ENCODE measurements at places on chromosomes 1 and 21. TPM values are rescaled to one million over a fixed set of nuclear protein-coding genes. Genes with fewer than 3 reads are reported as not detected.
A peak's percentile ranks its signal among the peaks of the same experiment; 100 is the strongest.

DNA sequence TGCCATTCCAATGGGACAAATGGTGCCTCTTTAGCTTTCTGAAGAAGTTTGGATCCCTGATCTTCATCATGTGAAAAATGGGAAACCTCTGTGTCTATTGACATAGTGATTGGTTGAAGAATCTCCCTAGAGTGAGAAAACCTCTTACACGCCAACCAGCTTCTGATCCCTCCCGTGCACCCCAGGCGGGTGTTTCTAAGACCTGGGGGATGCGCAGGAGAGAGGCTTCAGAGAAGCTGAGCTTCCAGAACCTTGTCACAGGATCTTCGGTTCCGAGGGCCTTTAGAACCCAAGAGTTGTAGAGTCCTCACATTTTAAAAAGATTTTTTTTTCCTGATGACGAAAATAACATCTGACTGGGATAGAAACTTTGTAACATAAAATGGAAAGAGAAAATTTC is 11.3 kb downstream of the PODN start:
- DNase-seq: no peak

DNA sequence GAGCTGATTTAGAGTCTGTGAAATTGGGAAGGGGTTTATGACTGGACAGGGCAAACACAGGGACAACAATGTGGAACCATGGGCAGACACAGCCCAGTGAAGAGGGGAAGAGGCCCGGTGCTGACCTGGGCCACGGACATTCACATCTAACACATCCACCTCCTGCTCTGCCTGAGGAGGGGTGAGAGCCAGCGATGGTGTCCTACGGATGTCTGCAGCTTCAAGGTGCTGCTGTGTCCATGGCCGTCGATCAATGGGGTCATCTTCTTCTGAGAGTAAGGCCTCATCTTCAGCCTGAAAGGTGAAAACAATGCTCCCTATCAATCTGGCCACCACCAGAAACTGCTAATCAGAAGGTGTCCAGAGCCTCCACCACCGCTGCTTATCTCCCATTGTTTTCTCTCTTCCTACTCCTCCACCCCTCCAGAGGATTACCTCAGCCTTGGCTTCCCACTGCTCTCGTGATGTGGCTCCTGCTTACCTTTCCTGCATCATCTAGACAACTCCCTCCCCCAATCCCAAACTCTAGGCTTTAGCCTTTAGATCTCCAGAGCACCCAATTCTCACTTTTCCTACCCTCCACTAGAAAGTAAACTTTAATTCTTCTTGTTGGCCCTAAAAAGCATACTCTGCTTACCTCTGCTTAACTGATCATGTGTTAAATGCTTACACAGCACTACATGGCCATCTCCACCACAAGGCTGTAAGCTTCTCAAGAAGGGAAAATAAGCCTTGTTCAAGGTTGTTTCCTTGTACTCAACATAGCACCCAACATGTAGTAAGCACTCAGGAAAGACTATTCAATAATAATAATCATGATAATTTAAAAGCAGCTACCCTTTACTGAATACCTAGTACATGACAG is 24.0 kb upstream of the ADAM30 start:
- no peak for DNase-seq

DNA sequence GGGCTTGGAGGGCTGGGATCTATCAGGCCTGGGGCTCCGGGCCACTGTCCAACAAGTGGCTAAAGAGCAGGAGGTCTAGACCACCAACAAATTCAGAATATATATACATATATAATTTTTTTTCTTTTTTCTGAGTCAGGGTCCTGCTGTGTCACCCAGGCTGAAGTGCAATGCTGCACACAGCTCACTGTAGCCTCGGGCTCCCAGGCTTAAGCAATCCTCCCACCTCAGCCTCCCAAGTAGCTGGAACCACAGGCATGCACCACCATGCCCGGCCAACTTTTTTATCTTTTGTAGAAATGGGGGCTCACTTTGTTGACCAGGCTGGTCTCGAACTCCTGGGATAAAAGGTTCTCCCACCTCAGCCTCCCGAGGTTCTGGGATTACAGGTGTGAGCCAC is 6.8 kb upstream of the LAPTM5 start:
- DNase-seq: no peak

DNA sequence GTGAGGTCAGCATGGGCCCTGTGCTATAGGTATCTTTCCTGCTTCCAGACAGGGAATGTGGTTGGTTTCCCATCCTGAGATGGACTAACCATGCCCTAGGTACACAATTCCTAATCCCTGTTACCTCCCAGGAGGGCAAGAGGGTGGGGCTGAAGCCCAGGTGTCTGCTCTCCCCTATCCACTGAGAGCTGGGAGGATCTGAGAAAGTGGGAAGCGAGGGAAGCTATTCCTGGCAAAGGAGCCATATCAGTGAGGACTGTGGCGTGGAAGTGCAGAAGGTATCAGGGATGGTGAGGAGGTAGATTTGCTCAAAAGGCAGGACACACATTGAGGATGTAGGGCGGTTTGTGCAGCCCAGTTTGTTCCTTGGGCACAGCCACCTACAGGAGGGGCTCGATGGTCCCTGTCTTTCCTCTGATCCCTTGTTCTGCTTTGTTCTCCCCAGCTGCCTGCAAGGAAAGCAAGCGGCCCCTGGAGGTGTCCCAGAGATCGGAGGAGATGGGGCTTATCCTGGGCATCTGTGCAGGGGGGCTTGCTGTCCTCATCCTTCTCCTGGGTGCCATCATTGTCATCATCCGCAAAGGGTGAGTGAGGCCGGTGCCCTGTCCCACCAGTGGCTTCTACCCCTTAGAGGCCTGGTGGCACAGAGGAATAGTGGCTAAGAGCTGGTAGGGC is 48.1 kb downstream of the PTPRU start:
- DNase-seq: no peak

DNA sequence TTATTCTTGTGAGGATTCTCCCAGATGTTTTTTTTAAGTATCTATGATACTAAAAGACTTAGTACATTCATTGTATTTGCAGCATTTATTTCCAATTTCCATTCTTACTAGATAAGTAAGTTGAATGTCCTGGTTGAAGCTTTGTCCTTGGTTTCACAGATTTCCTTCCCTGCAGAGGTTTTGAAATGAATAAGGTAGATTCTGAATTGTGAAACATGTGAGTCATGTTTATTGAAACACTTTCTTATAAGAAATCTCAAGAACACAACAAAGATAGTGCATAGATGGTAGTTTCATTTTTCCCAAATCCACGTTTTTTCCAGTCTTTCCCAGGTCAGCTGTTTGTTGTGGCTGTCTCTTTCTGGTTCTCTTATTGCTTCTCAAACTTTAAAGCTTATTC is 24.8 kb downstream of the GABPA start:
- no peak for DNase-seq

- no peak for DNase-seq
Measured at GRCh38 chr21:24123785-24124184, 1483.5 kb downstream of the MRPL39 start.

- DNase-seq: no peak
Measured at GRCh38 chr1:115301438-115302020, 36.5 kb downstream of the NGF start.

DNA sequence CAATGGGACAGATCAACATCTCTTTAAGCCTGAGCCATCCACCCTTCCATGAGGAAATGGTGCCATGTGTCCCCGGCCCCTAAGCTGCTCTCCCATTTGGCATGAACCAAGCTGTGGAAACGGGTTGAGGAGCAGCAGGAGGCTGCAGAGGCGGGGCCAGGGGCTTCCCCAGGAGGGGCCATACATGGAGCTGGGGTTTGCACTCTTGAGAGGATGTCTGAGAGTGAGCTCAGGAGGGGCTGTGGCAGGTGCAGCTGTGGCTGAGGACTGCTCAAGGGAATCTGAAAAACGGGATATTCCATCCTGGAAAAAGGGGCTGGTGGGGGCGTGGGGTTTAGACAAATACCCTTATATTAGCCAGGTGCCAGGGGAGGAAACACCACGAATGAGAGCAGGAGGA is 7.1 kb upstream of the CLEC20A start:
- no peak for DNase-seq

GRCh38 chr1:8182034-8182761 is 135.7 kb upstream of the SLC45A1 start:
- peak; percentile 39 for DNase-seq

DNA sequence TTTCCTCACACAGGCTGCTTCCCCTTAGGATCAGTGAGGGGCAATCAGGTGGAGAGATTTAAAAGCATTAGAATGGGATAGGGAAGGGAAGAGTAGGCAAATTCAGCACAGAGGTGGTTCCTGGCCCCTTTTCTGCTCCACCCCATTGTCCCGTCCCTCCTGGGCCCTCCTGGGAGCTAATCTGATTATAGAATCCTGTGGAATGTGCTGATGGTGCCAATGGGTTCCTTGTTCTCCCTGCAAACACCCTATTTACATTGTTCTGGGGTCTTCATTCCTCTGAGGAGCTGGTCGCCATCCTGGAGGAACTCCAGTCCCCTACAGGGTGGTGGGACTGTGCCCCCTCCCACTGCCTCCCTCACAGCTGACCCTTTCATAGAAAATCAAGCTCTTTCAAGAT is 34.4 kb upstream of the LRP8 start:
- no peak for DNase-seq

DNA sequence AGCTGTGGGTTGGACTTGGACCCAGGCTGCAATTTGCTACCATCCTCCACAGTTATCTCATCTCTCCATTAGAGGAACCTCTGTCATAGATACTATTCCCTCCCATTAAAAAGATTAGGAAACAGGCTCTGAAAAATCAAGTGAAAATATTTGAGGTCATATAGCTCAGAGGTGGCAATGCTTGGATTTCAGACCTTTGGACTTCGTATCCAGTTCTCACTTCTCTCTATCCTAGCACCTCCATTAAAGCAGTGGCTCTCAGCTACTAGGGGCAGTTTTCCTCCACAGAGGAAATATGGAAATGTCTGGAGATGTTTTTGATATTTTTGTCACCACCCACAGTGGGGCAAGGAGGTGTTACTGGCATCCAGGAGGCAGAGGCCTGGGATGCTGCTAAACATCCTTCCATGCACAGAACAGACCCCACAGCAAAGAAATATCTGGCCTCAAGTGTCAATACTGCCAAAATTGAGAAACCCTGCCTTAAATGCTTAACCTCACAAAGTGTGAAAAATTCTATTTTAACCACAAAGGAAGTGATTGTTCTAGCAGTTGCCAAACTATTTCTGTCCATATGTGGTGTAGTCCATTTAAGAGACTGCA is 54.1 kb downstream of the C8A start:
- no peak for DNase-seq

DNA sequence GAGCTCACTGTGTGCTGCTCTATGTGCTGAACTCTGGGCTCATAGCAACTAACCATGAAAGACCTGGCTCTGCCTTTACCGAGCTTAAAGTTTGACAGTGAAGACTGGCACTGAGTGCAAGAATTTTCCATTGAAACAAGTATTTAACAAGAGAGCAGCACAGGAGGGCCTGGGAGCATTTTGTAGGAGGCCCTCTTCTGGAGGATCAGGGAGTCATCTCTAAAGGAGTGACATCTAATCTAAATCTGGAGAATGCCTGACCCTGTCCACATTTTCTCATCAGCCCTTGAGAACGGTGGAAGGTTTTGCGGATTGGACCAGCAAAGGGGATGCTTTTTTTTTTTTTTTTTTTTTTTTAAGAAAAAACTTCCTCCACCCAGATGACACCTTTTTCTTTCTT is 150.8 kb downstream of the ROR1 start:
- DNase-seq: no peak

GRCh38 chr21:38388203-38388602 is 110.1 kb downstream of the ERG start:
- DNase-seq: no peak

DNA sequence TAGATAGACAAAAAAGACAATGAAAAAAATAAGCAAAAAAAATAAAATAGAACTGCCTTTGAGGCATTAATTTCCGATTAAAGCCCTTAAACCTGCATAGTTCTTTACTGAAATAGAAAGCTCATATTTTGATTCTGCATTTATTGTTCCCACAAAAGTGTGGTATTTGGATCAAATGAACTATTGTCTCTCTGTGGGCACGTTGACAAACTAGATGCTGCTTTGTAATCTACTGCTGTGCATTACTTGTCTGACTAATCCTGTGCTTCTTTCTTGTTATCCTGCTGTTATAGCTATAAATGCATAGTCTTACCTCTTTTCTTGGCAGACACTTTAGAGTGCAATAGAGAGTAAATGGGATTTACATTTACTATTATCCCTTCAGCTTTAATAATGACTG is 31.4 kb upstream of the SLC35D1 start:
- no peak for DNase-seq

- DNase-seq: no peak
Measured at GRCh38 chr1:30743584-30744059, 14.0 kb downstream of the LAPTM5 start.

GRCh38 chr1:115322631-115323030 is 15.4 kb downstream of the NGF start:
- peak; percentile 59 for DNase-seq

- no peak for DNase-seq
Measured at GRCh38 chr1:204287466-204287891, 72.2 kb downstream of the PLEKHA6 start.

DNA sequence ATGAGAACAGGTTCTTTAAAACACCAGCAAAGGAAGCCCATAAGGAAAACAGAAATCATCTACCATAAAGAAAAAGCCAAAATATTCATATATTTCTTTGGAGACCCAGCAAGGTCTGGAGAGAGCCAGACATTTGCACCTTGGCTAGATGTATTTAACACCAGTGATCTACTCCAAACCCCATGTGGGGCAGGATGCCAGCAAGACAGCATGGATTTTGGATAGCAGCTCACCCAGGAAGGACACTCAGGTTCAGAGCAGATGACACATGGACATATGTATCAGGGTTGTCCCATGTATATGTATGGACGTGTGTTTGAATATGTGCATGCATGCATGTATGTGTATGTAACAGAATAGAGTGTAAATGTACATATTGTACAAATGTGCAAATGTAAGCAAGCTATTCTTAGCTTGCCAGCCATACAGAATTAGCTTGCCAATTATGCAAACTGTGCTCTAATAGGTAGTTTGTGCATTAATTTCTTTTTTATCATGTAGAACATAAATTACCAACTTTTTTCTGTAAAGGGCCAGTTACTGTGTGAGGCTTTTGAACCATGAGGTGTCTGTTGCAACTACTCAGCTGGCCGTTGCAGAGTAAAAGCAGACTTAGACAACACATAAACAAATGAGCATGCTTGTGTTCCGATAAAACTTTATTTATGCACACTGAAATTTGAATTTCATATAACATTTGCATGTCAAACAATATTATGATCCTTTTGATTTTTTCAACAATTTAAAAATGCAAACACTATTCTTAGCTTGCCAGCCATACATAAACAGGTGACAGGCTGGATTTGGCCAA is 73.5 kb upstream of the KAZN start:
- DNase-seq: no peak

DNA sequence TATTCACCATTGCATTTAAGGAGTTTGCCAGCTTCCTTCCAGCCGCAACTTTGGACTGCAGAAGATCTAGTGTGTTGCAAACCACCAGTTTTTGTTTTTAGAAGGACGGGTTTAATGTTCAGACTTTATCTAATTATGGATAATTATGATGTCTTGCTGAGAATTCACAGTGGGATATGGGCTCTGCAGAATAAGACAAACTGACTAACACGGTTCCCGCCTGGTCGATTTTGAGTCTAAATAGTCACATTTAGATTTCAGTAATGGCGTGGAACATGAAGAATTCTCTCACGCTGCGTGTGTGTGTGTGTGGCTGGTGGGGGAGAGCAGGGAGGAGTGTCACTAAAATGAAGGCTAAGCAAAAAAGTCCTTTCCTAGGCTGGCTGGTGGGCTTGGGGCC is 48.5 kb upstream of the DMRTB1 start:
- DNase-seq: no peak

GRCh38 chr1:177996957-177997356 is 27.1 kb upstream of the SEC16B start:
- no peak for DNase-seq

Gene GBP5
- not detected for total RNA-seq

Gene CADM3
- 0.21 TPM for total RNA-seq

Gene DPH5
- 38.1 TPM for total RNA-seq

Gene IGSF9
- not detected for total RNA-seq

Gene FNDC10
- total RNA-seq: 4.0 TPM

Gene LCE1E
- total RNA-seq: not detected
